NCI-H460 (cell line): ENCODE measurements at places on chromosomes 12 and 14.

DNA sequence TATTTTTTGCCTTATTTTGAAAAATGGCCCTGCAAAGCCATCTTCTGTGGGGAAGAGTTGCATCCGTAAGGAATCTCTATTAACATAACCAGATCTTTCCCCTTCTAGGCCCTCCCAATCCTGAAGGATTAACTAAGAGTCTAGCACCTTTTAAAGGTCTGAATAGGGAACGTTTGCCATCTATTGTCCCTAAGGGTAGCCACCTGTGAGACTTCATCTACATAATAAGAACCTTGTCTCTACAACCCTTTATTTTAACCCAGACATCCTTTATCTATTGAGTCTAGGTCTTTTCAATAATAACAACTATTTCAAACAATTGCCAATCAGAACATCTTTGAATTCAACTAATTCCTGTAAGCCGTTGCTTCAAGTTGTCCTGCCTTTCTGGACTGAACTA, 4.4 kb downstream of the EDDM3B start:
- no peak for DNase-seq

- peak; percentile 80 for DNase-seq
Measured at GRCh38 chr14:103078420-103078749, 5.6 kb upstream of the LBHD2 start.

GRCh38 chr14:103534576-103535061, 5.6 kb downstream of the TRMT61A start:
- no peak for DNase-seq

DNA sequence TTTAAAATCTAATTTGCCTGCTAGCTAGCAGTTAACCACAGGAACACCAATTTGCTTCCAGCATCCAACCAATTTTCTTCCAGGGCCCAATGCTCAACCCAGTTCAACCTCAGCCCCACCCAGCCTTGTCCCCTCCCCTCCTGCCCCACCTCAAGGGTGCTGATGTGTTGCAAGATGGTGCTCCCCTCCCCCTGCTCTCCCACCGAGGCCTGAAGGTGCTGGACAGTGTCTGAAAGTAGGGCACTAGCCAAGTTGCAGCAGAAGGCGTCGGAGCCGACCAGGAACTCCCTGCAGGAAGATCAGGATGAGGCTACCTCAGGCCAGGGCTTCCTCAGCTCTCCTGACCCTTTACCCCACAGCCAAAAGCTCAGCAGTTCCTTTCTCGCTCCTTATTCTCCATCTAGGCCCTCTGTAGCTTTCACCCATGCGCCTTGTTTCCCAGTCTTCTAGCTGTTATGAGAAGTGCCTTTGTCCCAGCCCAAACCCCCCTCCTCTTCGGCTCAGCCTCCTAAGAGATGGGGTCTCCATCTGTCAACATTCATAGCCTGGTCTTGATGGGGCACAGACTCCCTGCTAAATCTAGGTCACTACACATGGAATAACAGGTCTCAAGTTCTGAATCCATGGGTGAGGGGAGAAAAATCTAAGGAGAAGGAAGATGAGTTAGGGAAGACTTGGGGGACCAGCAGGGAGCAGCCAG, 3.6 kb downstream of the STAT6 start:
- DNase-seq: no peak

DNA sequence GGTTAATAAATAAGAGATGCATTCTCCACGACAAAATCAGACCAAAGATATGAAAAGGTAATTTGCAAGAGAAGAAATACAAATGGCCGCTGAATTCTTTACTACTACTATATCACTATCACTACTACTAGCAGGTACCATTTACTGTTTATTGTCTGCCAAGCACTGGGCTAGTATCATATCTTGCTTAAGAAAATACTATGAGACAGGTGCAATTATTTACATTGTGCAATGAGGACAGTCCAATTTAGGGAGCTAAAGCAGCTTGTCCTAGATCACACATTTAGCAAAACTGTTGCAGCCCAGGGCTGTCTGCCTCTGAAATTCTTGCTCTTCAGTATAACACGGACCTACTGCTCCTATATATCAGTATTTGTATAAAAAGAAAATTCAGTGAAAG, 52.8 kb downstream of the CRADD start:
- no peak for DNase-seq

DNA sequence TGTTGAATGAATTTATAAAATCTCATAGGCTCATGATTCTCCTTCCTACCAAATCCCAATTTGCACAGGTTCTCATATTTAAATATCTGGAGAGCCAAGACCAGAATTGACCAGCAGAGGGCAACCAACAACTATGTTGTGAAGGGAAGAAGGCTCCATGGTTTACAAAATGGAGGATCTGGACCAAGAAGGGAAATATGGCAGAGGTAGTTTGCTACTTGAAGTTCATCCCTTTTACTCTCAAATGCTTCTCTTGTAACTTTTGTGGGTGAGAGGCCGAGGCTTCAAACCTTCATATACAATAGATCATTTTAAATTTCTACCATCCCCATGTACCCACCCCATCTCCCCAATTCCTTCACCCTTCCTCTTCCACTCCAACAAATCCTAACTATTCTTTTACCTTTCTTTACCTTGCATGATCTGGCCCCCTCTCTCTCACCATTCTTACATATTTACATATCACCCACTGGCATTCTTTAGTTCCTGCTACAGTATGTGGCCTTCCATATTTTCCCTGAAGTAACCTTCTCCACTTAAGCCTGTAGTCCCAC, 3.8 kb upstream of the SMARCC2 start:
- DNase-seq: peak; percentile 88

GRCh38 chr12:87025976-87026375, 769.8 kb upstream of the MGAT4C start:
- DNase-seq: no peak

- DNase-seq: no peak
Measured at GRCh38 chr12:100743060-100743459, 51.5 kb upstream of the ANO4 start.

DNA sequence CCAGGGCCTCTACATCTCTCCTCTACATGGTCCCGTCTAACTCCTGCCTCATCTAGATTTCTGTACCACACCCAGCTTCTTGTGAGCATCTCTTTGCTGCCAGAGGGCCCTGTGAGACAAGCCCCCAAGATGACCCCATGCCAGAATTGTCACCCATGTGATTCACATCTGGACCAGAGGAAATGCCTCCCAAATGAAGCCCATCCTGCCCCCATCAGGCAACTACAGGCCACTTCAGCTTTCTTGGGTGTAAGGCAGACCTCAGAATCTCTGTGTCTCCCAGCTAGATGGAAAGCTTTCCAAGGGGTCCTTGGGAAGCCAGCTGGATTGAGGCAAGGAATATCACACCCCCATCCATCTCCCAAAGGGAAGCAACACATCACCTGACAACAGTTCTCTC, 9.3 kb upstream of the OAS3 start:
- no peak for DNase-seq
